Activated CD4-positive, CD25-positive, alpha-beta regulatory T cell treated with anti-CD3 and anti-CD28 coated beads, Interleukin-2, amount 50 U/mL, for 72 hours (primary cell): ENCODE measurements at places on chromosomes 6 and 20.

DNA sequence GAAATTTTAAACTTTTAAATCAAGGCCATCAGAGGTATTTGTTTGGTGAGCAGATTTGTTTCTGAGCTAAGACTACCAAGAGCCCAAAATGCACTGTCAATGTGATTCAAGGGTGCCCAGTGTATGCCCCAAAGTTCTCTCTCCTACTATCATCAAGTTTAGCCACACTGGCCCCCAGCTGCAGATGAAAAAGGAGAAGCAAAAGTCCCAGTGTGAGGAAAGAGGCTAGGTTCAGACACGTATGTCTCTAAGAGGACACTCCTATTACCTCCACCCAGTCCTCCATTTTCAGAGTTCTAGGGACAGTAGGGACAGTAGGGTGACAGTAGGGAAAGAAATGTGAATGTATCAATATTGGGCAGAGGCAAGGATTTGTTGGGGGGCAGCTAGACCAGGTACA is 230.8 kb downstream of the CD83 start:
- DNase-seq, result no peak

- DNase-seq, result no peak
Measured at GRCh38 chr6:11763460-11764249, 14.9 kb downstream of the ADTRP start.

- DNase-seq, result no peak
Measured at GRCh38 chr20:22583773-22584521, 425 bp downstream of the FOXA2 start.

DNA sequence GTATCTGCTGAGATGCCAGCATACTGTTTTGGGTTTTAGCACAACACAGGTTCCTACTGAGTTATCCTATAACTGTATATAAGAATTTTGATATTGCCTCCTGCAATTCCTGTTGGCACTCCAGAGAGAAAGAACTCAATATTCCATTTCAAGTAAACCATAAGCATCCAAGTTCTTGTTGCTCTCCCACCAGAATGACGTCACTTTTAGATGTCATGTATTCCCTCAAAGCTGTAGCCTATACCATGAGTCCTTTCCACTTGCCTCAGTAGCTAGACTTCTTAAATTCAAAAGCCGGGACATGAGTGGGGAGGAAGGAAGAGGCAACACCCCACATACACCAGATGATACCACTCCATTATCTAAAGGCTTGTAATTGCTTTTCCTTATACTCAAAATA is 171.5 kb downstream of the ALDH8A1 start:
- DNase-seq, result no peak

DNA sequence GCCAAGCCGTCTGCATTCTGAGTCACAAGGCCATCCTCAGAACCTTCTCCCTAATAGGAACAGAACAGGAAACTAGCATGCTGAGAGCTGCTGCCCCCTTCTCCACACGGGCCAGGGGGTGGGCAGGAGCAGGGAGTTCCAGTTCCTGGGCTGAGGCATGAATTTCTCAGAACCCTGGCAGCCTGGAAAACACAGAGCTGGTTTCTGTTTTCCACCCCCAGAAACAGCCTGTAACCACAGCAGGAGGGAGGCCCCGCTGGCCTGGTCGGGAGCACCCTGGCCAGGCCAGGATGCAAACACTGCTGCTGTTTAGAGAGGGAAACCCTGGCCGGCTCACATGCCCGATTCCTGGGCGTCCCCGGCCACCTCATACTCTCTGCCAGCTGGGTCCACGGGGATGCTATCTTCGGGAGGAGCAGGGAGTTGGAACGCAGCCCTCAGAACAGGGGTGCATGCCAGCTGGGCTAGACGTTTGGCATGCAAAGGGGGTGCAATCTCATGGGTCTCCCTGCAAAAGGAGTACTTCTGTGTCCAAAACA is 130.1 kb downstream of the NFATC2 start:
- DNase-seq, result no peak

GRCh38 chr20:50876816-50877215 is 54.4 kb downstream of the ADNP start:
- DNase-seq, result no peak

GRCh38 chr6:71488186-71488585 is 199.6 kb downstream of the OGFRL1 start:
- DNase-seq, result no peak

GRCh38 chr20:62063315-62063980 is 2.2 kb downstream of the TAF4 start:
- no peak for DNase-seq

DNA sequence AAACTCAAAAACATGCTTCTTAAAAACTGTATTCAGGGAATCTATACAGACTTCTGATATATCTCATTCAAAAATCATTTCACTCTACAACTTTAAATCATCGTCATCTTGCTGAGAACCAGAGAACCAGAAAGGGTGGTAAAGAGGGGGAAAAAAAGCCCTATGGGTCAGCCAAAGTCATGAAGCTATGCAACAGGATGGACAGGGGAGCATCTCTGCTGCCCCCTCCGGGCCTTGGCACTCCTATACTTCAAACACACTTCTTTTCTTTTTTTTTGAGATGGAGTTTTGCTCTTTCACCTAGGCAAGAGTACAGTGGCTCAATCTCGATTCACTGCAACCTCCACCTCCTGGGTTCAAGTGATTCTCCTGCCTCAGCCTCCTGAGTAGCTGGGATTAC is 73.5 kb upstream of the NFATC2 start:
- no peak for DNase-seq

GRCh38 chr6:127453845-127454619 is 5.2 kb downstream of the KIAA0408 start:
- no peak for DNase-seq

GRCh38 chr6:136333824-136334464 is 44.3 kb upstream of the BCLAF1 start:
- no peak for DNase-seq

DNA sequence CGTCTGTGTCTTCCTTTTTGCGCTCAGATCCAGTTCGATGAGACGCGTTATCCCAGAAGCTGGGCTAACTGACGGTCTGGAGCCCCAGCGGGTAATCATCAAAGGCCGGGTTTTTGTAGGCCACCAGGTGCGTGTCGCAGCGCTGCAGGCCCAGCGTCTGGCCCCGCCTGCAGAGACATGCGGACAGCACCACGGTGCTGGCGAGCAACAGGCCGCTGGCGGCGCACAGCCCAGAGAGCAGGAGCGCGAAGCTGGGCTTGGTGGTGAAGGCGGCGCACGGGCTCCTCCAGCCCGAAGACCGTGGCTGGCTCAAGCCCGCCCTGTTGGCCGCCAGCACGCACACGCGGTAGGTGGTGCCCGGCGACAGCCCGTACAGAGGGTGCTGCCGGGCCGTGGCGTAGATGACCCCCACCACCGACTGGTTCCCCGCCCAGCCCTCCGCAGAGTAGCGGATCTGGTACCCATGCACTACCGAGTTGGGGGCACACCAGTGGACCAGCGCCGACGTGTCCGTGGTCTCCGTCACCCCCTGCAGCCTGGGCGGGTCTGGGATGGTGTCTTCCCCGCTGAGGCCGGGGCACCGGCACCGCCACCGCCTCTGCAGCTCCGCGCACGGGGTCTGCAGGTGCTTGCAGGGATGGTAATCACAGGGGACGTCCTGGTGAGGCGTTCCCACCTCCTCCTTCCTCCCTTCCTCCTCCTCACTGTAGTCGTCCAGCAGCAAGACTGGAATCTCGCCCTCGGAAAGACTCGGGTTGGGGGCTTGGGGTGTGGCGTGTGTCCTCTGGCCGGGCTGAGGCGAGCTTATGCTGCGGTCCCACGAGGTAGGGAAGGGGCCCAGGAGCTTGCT is 12.7 kb downstream of the LRRN4 start:
- DNase-seq, result no peak

DNA sequence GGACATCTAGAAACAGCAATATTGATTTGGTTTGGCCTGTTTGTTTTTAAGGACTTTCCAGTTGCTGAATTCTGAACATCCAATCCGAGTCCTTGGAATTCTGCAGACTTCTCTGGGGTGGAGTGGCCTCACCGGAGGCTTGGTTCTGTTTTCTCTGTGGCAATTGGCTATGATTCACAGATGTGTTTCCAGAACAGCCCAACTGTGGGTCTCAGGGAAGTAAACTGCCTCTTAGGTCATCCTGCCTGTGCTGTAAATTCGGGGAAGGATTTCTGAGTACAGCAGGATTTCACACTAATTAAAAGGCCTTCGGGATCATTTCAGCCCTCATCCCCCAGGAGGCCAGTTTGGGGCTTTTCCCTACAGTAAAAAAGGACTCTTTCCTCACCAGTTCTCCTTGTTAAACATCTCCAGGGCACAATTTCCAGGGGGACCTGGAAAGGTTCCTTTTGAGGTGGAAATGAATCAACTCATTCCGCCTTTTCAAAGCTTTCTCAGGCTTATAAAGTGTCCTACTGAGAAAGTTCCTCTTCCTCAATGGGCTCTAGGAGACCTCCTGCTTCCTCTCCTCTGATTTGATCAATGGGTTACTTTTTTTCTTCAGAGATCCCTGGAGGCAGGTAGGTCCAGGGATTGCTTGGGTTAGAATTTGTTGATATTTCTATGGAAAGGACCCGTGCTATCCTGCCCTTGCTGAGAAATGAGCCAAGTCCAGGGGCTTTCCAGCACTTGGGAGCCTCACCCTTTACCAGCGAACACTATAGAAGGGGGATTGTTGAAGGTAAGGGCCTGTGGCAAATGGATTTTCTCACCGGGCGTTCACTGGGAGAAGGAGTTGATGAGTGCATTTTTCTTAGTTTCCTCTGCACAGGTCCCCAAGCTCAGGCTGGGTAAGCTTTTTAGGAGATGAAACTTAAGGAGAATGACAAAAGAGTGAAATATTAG is 114.6 kb downstream of the CLIC5 start:
- DNase-seq, result no peak

DNA sequence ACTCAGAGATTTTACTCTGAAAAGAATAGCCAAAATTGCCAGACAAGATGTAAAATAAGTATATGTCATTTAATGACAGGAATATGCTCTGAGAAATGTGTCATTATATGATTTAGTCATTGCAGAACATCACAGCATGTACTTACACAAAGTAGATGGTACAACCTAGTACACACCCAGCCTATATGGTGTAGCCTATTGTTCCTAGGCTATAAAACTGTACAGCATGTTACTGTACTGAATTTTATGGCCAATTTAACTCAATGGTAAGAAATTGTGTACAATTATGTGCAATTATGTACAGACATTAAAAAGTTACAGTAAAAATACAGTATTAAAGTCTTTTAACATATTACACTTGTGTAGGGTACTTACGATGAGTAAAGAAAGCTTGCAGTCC is 311.9 kb upstream of the EPHA7 start:
- no peak for DNase-seq

DNA sequence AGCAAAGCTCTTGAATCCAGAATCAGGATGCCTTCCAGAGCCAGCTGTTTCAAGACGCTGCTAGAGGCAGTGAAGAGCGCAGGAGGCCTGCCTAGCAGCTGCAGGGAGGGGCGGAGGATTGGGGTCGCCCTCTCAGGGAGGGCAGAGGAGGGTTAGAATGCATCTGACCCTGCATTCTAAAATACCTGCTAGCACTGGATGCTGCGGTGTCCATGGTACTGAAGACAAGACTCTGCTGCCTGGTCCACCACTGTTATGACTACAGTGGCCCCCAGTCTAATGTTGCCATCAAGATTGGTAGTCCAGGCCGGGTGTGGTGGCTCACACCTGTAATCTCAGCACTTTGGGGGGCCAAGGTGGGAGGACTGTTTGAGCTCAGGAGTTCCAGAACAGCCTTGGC is 193.7 kb upstream of the PROKR2 start:
- no peak for DNase-seq

DNA sequence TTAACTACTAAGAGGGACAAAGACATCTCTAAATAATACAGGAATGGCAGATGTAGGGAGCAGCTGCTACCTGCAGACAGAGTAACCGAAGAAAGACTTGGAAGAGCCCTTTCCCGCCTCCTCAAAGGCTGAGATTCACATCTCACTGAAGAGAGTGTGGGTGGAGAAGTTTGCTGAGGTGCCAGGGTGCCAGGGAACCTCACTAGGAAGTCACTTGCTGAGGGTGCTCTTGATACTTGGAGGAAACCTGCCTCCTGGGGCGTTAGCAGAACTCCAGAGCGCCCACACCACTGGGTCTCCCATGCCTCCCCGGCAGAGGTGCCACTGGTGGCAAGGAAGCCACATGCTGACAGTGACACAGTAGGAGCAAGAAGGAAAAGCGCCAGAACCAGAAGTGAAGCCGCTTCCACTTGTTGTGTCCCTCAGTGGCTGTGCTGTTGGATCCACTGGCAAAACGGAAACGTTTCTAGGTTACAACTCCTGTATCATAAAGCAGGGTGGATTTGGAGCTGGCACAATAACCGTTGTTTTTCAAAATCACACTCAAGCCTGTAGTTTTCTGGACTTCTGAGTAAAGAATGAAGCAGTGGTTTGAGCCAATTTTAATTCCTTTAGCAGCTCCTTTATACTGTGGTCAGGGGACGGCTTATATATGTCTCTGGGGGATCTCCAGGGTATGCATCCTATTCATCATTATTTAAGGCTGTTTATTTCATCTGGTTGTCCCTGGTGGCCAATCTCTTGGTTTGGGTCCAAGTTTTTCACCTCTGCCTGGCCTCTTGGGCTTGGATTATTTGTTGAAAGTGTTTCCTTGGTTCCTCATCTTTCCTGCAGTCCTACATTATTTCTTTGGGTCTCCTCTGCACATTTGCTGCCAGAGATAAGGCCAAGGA is 64.5 kb downstream of the CDC5L start:
- no peak for DNase-seq

DNA sequence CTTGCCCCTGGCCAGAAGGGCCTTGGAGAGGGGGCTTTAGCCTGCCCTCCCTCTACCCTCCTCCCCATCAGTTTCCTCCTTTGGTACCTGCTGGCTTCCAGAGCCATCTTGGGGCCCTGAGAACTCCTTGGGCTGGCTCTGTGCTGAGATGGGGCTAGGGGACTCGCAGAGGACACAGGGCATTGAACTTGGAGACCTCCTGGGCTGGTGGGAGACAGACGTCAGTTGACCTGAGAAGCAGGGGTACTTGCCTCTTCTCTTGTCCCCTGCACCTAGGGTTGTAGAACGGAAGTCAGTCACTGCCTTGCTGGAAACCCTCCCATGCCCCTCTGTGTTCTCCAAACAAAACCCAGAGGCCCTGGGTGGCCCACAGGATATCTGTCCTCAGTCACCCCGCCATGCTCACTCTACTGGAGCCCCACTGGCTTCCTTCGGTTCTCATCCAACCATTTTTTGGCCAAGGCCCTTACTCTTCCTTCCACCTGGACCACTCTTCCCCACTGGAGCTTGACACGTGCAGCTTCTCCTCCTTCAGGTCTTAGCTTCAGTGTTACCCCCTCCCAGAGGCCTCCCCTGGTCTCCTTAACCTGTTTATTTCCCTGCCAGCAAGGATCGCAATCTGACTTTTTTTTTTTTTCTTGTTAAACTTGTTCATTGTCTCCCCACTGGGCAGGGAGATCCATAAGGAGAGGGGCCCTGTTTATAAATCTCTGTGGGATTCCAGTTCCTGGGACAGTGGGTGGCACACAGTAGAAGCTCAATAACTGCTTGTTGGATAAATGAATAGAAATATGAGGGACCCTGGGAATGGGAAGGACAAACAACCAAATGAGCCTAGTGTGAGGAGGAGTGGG is 971 bp downstream of the RBCK1 start:
- DNase-seq, result no peak

- no peak for DNase-seq
Measured at GRCh38 chr6:27139756-27140579, 107.5 kb upstream of the PRSS16 start.

- no peak for DNase-seq
Measured at GRCh38 chr20:49590163-49591017, 22.5 kb upstream of the PTGIS start.

GRCh38 chr6:165109011-165109410 is 200.4 kb downstream of the C6orf118 start:
- no peak for DNase-seq

- no peak for DNase-seq
Measured at GRCh38 chr6:108946695-108947094, 98.5 kb downstream of the ARMC2 start.

GRCh38 chr6:92849636-92850035 is 569.7 kb downstream of the EPHA7 start:
- DNase-seq, result no peak

- DNase-seq, result peak; percentile 93
Measured at GRCh38 chr20:41339957-41340326, 679 bp upstream of the LPIN3 start.
